ENCODE measurements at places on chromosomes 4 and X.

DNA sequence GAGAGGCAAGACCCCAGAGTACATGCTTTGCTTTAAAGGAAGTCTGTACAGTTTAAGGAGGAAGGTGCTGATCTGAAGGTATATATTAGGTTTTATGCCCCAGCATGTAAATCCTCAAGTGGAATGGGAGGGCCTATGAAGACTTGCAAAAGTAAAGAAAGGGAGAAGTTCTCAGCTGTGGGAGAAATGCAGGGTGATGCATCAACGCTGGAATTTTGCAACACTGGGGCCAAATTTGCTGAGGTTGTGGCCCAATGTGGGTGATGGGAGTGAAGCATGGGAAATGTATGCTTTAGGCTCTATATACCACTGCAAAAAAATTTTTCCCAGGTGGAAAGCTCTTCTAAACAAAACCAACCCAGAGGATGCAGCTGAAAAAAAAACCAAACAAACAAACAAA, 33.8 kb upstream of the GPR174 start:
- no peak for DNase-seq

GRCh38 chrX:108123591-108124366, 32.2 kb downstream of the ATG4A start:
- DNase-seq: no peak

DNA sequence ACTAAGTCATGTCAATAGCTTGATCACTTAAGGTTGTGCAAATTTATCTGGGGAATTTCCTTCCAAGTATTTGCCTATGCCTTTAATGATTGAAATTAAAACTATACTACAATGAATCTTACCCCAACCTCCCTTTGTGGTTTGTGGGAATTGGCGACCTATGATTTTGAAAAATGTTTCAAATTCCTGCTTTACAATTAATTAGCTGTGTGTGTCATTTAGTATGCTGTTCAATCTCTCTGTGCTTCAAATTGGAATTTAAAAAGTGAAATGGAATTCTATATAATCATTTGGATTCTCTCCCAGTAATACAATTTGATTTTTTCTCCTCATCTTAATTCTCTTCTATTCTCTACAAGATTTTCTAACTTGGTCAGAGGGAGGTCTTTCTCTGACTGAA, 2319.5 kb downstream of the ARAP2 start:
- no peak for DNase-seq

- no peak for DNase-seq
Observed at GRCh38 chr4:4260185-4260751, 12.2 kb upstream of the TMEM128 start.

DNA sequence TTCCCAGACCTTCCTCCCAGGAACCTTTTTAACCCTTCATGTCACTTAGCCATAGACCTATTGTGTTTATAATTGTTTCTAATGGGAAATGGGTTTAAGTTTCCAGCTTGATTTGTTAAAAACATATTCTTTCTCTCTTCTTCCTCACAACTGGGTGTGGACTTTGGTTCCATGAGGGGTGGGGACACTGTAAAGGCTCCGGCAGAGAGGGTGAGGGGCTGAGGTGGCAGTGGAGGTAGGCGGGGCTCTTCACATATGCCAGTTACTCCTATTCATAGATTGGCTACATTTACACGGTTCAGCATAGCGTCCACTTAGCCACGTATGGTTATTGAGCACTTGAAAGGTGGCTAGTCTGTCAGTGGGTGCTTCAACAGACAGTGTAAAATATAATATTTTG, 7.8 kb downstream of the INTS6L start:
- DNase-seq: no peak
